ENCODE measurements at places on chromosomes 11 and 22.
A peak's percentile ranks its signal among the peaks of the same experiment; 100 is the strongest.

DNA sequence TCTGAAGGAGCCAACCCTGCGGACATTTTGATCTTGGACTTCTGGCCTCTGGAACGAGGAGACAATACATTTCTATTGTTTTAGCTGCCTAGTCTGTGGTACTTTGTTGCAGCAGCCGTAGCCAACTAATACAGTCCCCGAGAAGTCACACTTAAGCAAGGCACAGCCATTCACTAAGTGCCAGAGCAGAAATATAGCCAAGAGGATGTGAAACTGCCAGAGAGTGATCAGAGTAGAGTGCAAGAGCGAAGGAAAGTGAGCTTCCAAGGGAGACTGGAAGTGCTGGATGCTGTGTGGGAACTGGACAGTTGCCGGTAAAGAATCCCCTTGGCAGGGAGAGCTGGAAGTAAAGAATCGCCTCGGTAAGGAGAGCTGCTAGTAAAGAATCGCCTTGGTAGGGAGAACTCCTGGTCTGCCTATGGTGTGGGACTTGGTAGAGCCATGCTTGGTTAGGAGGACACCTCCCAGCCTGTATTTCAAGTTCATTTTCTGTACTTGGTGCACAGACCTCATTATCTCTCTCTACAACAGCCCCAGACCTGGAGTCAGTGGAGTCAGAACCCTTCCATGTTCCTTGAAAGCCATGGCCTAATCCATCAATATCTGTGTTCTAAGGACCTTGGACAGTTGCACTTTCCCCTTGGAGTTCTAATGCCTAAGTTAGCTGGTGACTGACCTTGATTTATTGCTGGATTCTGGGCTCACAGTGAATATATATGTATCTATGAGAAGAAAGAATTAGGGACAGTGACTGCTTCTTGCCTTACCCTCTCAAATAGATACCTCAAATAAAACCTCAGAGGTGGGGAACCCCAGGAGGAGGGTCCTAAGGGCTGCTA is 162.1 kb downstream of the LDLRAD3 start:
- no peak for DNase-seq

- no peak for DNase-seq
Observed at GRCh38 chr11:1281326-1281973, 28.0 kb downstream of the TOLLIP start.

DNA sequence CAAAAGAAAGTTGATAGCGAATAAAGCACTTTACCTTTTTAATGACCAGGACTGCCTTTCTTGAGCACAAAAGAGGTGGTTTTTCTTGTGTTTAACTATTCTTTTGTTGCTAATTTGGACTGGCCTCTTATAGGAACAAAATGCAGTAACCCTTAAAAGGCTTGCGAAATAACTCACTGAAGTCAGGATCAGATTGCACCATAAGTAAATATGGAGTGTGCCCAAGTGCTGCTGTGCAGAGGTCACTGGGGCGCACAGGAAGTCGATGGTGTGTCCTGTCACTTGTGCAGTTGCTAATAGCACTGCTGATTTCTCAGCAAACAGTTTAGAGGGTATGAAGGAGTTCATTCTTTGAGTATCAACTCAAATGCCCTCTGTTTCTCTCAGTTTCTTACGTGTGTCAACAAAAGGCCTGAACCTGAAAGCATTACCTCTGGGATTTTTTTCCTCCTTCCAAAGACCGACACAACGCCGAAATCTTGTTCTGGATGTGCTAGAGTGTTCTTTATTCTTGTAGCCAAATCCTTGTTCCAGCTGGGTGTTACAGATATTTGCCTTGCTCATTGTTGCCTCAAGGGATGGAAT is 71.3 kb downstream of the ATXN10 start:
- peak; percentile 24 for DNase-seq

DNA sequence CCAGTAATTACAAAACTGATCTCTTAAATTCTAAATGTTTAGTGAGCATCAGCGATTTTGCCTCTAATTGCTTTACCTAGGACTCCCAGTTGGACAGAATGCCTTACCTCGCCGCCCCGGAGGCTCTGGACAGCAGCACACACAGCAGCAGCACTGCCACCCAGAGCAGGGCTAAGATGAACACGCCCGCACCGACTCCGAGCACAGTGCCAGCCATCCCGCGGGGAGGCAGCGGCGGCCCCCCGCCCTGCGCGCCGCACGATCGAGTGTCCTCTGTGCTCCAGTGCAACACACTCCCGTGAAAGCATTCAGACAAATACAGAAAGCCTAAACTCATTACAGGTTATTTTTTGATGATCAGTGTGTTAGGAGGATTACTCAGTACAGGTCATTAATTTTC is 9.4 kb downstream of the TMEM218 start:
- no peak for DNase-seq

DNA sequence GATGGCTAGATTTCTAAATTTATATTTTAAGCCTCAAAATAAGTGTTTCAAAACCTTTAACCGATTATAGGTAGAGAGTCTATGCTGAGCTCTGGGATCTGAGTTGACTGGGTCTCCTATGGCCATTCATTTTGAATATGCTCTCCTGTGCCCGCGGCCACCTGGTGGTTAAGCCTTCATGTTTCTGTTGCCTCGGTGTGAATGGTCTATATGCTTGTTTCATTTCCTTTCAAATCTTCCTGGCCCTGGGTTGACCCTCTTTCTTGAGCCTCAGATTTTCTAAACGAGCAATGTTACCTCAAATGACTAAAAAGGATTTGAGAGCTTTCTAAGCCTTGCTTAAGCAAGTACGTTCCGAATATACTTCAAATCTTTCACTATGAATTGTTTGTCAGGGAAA is 789.4 kb upstream of the KIRREL3 start:
- DNase-seq = no peak

- DNase-seq = no peak
Observed at GRCh38 chr22:17965538-17966402, 58.6 kb downstream of the MICAL3 start.

DNA sequence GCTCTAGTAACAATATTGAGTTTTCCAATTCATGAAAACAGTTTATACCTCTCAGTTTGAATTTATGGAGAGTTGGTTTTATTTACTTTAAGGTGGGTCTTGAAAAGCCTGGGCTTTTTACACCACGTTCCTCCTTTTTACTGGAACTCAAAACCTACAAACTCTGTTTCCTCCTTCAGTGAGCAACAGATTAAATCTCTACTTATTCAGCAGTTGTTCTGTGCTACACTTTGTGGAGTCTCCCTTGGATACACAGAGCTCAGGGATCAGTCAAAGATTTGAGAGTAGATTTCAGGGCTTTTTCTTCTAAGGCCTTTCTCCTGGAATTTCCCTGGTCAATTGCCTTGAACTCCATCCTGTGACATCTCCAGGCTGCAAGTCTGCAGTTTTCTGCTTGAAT is 3.5 kb downstream of the NXPE1 start:
- no peak for DNase-seq

DNA sequence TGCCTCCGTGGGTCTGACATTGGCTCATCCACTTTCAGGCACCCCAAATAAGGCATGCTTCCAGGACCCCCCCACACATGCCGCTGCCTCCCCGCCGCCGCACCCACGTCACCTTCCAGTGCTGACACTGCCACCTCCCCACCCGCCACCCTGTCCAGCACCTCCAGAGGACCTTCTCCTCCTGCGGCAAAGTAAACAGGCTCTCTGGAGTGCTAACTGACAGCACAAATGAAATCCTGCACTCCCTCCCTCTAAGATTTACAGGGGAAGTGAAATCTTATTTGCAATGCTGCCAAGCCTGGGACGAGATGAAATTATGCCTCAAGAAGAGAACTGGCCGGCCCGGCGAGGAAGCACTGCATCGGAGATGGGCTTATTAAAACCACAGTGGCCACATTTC is 35.3 kb downstream of the MACROD1 start:
- DNase-seq = no peak

DNA sequence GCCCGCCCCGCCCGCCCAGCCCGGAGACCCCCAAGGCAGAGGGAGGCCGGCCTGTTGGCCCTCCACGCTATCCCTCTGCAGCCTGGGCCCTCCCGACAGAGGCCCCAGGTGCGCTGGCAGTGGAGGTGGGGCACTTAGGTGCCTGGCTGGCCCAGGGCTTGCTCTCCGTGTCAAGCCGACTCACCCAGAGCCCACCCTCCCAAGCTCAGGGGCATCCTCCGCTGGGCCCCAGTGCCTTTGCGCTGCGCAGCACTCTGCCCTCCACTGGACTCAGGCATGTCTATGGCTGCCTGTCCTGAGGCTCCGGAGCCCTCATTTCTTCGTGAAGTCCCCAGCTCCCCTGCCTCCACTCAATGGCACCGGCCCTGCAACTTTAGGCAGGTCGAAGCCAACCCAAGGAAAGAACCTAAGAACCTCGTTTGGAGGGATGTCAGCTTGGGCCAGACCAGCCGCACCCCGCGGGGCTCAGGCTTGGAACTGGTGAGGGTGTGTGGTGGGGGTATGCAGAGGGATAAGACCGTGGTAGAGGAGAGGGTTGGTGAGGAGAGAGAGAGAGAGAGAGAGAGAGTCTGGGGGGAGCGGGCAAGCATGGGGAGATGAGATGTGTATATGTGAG is 6.1 kb downstream of the SMIM45 start:
- DNase-seq = no peak

- DNase-seq = no peak
Observed at GRCh38 chr11:11588243-11588642, 33.6 kb downstream of the GALNT18 start.

- DNase-seq = no peak
Observed at GRCh38 chr11:113457784-113458183, 17.4 kb downstream of the DRD2 start.

- DNase-seq = no peak
Observed at GRCh38 chr11:44708523-44709280, 18.1 kb upstream of the TSPAN18 start.

DNA sequence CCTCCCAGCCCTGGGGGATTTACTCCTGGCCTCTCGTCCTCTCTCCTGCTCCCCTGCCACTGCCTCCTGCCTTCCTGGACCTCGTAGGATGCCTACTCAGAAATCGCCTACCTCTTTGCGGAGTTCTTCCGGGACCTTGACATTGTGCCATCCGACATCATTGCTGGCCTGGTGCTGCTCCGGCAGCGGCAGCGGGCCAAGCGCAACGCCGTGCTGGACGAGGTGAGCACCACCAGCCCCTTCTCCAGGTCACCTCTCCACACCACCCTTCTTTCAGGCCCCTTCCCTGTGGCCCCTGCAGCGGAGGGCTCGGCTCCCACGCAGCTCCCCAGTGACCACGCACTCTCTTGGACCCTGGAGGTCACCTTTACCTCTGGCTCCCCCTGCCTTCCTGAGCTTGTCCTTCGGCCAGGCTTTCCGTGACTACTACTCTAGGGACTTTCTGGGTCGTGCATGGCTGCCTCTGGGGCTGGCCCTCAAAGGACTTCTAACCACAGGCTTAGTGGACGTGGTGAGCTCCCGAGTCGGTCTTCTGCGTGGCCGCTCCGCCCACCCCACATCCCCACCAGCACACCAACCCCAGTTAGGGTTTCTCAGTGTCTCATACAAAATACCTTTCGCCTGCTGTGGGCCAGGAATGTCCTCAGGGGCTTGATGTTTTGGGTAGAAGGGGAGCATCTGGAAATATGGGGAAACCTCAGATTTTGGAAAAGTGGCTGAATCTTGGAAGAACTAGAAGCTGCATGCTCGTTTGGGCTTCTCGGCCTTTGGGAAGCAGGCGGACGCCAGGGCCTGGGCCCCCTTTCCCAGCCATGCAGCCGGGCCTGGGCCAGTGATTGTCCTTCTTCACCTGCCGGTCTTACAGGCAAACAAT is 24.1 kb upstream of the MYRF start:
- no peak for DNase-seq

GRCh38 chr11:68727783-68728182 is 23.5 kb downstream of the TESMIN start:
- no peak for DNase-seq

DNA sequence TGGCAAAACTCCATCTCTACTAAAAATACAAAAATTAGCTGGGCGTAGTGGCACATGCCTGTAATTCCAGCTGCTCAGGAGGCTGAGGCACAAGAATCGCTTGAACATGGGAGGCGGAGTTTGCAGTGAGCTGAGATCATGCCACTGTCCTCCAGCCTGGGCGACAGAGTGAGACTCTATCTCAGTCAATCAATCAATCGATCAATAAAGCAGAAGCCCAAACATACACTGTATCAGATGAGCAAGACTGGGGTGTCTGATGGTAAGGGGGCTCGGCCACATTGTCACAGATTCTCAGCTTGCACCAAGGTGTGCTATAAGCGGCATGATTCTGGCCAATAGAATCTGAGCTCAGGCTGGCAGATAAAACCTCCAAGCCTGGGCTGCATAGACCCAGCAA is 261.1 kb downstream of the BUD13 start:
- DNase-seq = no peak

DNA sequence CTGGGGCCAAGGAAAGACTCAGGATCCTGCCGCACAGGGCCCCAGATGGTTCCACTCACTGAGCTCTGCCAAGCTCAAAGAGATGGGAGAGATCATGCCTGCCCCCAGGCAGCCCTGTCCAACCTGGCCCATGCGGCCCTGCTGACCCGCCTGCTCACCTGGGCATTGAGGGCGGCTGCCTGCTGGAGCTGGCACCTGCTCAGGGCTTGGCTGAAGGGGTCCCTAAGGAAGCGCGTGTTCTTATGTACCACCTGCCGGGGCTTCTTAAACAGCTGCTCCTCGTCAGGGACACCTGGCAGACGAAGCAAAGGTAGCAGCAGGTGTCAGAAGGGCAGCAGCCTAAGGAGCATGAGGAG is 5.5 kb downstream of the ESS2 start:
- no peak for DNase-seq

DNA sequence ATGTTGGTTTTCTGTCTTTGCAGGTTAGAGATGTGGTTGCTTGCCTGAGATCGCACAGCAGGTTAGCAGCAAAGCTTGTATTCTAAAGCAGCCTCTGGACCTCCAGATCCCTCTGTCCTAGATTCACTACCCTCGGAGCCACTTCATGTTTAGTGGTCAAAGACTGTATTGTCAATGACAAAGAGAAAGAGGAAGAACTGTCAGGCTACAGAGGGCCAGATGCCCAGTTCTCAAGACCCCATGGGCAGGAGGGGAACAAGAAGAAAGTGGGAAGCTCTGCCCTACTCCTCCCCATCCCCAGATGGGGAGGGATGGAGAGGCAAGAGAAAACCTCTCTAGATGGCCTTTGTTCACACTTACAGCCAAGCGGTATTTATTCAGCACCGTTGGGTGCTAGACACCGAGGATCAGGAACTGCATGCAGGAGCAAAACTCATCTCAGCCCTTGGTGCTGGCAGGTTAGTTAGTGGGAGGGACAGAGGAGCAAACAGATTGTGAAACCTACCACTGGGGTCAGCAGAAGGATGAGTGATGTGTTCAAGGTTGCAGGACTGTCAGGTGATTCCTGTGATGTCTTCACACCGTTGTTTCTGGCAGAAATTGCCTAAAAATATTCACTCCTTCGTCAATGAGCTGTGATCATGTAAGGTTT is 38.3 kb upstream of the PTPRJ start:
- peak; percentile 20 for DNase-seq

GRCh38 chr11:76667856-76668255 is 2.7 kb downstream of the LRRC32 start:
- no peak for DNase-seq

DNA sequence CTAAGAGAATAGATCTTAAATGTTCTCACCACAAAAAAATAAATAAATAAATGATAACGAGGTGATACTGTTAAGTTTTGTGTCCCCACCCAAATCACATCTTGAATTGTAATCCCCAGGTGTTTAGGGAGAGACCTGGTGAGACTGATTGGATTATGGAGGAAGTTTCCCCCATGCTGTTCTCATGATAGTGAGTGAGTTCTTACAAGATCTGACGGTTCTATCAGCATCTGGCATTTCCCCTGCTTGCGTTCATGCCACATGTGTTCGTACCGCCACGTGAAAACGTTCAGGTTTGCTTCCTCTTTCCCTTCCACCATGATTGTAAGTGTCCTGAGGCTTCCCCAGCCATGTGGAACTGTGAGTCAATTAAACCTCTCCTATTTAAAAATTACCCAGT is 1514.8 kb upstream of the TENM4 start:
- DNase-seq = no peak

All from Kasumi-1 (cell line).